ENCODE measurements at places on chromosomes 2 and 18.

GRCh38 chr2:8149985-8150539 lies 531.8 kb upstream of the ID2 start:
- DNase-seq: no peak

- DNase-seq: no peak
These were observed 47.8 kb upstream of the NT5C1B start for GRCh38 chr2:18637196-18637595.

GRCh38 chr2:144508172-144508851 lies 11.6 kb downstream of the ZEB2 start:
- no peak for DNase-seq

GRCh38 chr2:1931003-1931914 lies 186.9 kb upstream of the PXDN start:
- no peak for DNase-seq

- DNase-seq: no peak
These were observed 1376.4 kb upstream of the CRIM1 start for GRCh38 chr2:34979148-34979547.

DNA sequence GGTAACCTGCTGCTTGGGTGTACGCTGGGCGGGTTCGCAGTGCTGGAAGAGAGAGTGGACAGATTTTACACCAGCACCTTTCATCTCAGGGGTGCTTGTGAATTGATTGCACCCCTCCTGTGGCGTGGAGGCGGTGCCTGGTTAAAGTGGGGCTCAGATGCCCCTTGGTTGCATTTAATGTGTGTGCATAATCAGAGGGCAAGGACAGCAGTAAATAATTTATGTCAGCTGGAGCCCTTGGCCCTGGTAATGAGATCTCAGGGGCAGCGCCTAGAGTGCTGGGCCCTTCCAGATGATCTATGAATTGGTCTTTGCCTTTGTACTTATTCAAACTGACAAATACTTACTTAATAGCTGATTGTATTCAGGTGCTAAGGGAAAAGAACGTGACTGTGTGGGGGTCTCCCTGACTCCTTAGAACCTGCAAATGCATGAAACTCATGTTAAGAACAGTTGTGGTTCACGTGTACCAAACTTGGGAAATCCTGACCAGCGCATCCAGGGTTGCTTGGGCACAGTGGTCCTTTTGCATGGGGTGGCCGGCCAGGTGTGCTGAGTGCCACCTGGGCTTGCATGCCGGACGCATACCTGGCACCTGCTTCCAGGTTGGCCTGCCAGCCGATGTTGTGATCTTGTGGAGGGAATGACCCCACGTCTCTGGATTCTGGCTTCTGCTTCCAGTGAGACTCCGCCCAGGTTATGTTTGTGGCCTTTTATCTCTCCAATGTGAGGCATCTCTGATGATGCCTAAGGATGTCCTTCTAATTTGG lies 118.5 kb downstream of the AGAP1 start:
- DNase-seq: no peak

GRCh38 chr18:25348386-25349130 lies 3.4 kb downstream of the ZNF521 start:
- no peak for DNase-seq

Data from activated naive CD4-positive, alpha-beta T cell treated with anti-CD3 and anti-CD28 coated beads for 36 hours (primary cell).